Activated CD4-positive, CD25-positive, alpha-beta regulatory T cell (primary cell): ENCODE measurements at places on chromosomes 4 and X.

GRCh38 chr4:82906469-82906868 is 5.9 kb downstream of the THAP9 start:
- DNase-seq = no peak

DNA sequence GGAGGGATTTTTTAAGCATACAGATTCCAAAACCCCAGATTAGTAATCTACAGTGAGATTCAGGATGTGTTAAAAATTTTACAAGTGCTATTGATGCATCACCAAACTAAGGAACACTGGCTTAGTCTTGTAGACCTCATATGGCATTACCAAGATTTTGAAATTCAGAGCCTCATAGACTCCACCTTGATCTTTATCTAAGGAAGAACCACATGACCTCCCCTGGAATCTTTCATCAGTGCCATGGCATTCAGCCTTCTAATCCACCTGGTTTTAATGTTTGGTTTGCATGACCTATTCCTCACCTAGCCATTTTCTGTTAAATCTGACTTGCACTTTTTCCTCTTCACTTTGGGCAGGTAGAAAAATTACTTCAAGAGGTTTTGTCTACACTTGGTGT is 171.6 kb downstream of the NKX6-1 start:
- no peak for DNase-seq

DNA sequence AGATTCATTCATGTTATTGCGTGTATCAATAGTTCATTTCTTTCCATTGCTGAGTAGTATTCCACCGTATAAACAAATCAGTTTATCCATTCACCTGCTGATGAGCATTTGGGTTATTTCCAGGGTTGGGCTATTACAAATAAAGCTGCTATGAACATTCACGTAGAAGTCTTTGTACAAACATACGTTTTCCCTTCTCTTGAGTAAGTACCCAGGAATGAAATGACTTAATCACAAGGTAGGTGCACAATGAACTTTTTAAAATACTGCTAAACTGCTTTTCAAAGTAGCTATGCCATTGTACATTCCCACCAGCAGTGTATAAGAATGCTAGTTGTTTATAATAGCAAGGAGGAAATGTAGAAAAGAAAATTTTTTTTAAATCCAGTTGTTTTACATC is 35.9 kb downstream of the SYTL4 start:
- no peak for DNase-seq

DNA sequence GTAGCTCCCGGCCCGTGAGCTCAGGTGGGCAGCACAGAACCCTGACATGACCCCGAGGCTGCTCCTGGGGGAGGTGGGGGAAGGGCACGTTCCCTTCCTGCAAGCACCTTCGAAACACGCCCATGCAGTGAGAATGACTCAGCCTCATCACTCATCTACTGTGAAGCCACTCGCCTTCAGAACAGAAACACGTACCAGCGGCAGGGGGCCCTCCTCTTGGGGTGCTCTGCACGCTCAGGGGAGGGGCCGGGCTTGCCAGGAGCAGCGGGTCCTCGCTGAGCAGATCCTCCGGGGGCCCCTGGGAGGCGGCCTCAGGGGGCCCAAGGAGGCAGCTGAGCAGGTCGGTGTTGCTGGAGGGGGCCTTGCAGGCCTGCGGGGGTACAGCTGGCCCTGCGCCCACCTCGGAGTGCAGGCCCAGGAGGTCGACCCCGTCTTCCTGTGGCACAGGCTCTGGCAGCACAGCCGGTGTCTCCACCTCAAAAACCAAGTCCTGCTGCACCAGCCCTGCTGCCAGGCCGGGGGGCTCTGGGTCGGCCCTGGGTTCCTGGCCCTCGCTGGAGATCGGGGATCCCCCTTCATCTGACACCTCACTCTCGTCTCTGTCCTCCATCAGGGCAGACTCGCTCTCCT is 40.9 kb upstream of the CPLX1 start:
- DNase-seq = no peak

- DNase-seq = no peak
These were observed 160.8 kb upstream of the STK26 start for GRCh38 chrX:131862321-131862720.

DNA sequence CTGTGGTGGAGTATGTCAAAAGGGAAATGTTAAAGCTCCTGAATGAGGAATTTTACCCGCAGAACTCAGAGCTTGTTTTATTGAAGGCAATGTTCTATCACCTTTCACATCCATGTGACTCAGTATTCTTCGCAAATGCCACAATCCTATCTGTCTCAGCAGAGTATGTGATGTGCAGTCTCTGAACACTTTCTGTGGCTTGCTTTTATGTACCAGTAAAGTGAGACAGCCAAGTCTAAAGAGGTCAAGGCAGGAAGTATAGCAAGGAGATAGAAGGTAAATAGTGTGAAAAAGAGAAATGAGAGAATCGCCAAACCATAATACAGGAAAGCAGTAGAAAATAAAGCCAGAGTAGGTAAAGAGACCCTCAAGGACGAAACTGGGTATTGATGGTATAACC is 515.8 kb downstream of the RAB28 start:
- DNase-seq = no peak

DNA sequence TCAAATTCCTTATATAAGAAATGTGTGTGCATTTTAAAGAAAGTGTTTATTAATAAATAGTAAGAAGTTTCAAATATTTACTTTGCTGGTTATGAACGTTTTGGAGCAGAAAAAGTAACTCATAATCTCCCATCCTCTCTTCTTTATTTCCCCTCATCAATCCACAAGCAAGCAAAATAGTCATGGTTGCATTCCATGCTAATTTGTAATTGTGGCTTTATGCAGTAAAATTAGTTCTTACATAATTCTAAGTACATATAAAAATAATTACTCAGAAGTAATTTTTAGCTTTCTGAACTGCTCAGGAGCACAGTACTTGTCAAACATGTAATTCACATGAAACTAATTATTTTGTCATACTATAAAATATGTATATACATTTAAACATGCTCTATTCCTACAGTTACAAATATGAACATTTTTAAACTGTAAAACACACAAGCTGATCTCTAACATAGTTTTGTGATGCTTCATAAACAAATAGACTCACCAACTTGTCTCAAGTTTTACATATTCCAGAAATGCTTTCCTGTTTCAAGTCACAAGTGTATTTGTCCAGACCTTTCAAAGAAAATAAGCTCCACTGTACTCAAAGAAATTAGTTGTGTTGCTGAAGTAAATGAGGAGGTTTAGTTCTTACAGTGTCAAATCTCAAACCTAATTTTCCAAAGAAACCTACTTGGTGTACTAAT is 218.9 kb downstream of the PABPC4L start:
- no peak for DNase-seq

- no peak for DNase-seq
These were observed 258.6 kb downstream of the FBXW7 start for GRCh38 chr4:152277333-152277732.

- no peak for DNase-seq
These were observed 409.3 kb downstream of the ARHGAP24 start for GRCh38 chr4:85884251-85884650.

DNA sequence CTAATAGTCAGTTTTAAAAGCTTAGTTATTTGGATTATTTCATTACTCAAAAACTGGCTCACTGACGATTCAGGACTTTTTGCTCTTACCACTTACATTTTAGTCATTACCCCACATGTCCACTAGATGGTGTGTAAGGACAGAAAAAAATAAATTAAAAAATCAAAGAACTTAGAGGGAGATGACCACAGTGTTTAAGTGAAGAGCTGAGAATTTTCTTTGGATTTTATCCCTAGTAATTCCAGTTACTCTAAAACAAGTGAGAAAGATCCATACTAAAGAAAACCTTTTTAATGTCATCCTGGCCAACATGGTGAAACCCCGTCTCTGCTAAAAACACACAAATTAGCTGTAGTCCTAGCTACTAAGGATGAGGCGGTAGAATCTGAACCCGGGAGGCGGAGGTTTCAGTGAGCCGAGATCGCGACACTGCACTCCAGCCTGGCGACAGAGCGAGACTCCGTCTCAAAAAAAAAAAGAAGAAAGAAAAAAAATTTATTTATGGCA is 26.4 kb upstream of the TMPRSS11B start:
- DNase-seq = no peak

- no peak for DNase-seq
These were observed 16.2 kb downstream of the SH3RF1 start for GRCh38 chr4:169254546-169254983.

DNA sequence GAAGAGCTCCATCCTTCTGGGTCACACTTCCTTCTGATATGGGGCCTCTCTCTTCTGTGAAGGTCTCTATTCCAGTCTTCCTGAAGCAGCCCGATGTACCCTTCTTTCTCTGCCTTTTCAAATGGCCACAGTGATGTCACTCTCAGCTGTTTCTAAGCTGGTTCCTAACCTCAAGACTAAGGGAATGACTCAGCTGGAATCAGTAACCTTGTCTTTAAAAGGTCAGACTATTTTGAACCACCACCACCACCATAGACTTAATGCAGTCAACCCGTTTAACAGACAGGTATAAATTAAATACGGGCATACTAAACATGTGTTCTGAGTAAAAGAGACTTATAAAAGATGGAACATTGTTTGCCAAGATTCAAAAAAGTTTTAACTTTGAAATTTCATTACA is 121.0 kb downstream of the PPA2 start:
- DNase-seq = no peak

- DNase-seq = no peak
These were observed 940.0 kb upstream of the GRIA3 start for GRCh38 chrX:122244080-122244479.

- DNase-seq = no peak
These were observed 83.1 kb downstream of the FAM53A start for GRCh38 chr4:1600811-1601532.

GRCh38 chr4:83875437-83875836 is 339.5 kb downstream of the GPAT3 start:
- DNase-seq = no peak

- no peak for DNase-seq
These were observed 75.8 kb downstream of the ADAM29 start for GRCh38 chr4:174993916-174994315.

DNA sequence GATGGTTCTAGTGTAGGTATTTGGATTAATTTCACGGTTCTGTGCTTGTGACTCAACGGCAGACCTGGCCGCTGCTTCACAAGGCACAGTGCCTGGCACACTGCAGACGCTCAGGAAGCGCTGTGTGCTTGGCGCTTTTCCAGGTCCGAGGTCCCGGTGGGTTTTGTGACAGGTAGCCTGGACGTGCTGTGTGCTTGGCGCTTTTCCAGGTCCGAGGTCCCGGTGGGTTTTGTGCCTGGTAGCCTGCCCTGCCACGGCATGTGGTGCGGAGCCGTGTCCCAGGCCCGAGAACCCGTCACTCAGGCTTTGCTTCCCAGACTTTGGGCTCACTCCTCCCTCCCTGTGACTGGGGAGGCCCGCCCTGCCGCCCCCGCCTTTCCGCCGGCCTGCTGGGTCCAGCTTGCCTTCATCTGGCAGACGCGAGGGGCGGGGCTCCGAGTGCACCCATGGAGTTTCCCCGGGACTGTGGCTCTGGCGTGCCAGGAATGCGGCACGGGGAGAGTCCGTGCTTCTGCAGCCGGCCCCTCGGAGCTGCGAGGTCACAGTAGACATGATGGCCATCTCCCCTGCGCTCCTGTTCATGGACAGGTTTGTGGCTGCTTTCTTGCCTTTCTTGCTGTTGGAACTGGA is 44.2 kb downstream of the TBC1D14 start:
- DNase-seq = no peak

DNA sequence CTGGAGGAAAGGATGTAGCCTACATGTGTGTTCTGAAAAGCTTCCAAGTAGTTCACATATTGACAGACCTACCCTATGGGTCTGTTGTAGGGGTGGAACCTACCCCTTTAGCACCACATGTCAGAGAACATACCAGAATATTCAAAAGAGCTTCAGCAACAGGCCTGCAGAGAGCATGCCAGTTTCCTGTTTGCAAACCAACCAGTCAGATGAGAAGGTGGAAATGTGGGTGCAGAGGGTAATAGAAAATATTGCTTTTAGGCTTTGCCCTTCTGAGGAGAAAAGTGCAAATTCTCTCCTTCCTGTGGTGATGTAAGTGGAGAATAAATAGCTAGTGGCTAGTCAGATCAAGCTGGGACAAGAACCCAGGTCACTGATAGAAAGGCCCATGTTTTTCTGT is 16.4 kb downstream of the INTS6L start:
- no peak for DNase-seq

DNA sequence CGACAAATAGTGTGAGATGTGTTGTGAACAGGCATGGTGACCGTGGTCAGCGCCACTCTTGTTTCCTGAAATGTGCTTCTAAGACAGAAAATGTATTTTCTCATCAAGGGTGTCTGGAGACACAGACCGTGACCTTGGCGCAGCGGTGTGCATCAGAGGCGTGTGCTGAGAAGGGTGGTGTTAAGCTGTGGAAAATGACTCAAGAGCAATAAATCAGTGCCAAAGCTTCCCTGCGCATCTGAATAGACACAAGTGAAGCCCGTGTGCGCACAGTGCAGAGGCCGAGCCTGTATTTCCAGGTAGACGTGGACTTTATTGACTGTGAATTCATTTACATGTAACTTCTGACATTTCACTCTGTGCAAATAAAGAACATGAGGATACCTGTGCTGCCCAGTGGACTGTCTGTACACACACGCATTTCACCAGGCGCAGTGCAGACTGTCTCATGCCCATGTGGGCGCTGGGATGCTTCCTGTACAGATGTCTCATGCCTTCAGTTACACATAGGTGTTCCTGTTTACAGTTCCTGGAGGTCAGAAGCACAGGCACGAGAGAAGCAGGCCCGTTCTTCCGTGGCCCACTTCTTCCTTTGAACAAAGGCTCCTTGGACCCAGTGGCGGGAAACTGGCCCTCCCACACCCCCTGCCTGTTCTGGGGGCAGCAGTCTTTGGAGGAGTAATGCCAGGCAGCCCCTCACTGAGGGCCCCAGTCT is 31.9 kb downstream of the NSG1 start:
- DNase-seq = no peak

DNA sequence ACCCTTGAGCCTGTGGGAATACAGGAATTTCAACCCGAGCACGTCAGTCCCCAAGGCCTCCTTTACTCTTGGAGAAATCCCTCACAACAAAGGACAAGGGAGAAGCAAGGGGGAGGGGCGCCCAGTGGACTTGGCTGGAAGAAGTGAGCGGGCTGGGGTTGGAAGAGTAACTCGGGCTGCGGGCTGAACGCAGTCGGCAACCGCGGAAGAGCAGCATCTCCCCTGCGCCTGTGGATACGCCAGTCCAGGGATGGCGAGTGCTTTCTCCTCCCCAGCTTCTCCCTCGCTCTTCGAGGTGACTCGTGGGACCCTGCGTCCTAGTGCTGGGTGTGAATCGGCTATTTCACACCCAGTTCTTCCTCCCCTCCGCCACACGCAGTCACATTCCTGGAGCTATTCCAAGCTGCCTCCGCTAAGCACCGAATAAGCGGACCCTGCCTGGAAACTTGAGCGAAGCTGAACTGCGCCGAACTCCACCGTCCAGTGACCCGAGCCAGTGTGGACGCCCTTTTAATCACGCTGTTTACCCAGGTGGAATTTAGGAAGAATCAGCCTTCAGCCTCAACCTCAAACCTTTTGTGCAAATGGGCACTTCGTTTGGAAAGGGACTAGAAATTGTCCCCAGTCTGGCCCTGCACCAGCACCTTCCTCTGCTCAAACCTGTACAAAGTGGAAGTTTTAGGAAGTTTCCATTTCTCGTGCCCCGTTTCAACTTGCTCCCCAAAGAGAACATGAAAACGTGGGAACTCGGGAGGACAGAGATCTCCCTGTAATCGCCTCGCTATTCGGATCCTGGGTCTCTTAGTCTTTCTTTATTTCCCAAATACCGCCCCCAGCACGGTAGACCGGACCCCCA is 64.3 kb upstream of the WDR17 start:
- no peak for DNase-seq

GRCh38 chrX:124250835-124251437 is 81.5 kb upstream of the TEX13D start:
- no peak for DNase-seq
